Nucleus accumbens (tissue), 56 donors: ENCODE measurements at places on chromosomes 6 and 20.
A peak's percentile ranks its signal among the peaks of the same experiment; 100 is the strongest.

GRCh38 chr6:143112084-143112768, 51.5 kb downstream of the AIG1 start:
- no peak for DNase-seq

DNA sequence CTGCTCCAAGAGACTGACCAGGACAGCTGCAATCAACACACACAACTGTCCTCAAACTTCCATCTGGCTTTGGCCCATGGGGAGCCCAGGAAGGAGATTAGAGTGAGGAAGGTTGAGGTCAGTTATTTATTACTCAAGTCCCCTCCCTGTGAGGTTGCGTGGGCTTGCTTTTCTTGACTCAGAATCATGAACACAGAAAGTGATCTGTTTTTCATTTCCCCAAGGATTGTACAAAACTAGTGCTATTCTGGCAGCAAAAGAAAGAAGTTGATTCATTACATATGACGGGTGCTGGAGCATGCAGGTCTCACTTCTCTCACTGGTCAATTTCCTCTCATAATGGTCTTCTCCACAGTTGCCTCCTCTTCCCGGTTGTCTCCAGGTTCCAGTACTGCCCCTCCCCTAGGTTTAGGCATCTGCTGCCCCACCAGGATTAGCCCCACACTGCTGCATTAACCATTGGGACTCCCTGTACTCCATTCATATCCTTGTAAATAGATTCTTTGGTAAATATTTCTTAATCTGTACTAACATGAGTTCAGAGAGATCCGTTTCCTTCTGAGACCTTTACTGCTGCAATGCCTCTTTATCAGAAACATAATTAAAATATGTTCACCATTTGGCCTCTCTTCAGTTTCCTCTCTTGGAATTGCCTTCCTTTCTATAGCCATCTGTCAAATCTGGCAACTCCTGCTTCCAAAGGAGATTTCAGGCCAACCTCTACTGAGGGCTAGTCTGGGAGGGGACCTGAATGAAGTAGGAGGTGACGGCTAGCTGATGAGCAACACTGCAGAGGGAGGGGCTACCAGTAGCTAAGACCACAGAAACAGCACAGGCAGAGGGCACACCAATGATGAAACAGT, 888.8 kb downstream of the QKI start:
- no peak for DNase-seq

DNA sequence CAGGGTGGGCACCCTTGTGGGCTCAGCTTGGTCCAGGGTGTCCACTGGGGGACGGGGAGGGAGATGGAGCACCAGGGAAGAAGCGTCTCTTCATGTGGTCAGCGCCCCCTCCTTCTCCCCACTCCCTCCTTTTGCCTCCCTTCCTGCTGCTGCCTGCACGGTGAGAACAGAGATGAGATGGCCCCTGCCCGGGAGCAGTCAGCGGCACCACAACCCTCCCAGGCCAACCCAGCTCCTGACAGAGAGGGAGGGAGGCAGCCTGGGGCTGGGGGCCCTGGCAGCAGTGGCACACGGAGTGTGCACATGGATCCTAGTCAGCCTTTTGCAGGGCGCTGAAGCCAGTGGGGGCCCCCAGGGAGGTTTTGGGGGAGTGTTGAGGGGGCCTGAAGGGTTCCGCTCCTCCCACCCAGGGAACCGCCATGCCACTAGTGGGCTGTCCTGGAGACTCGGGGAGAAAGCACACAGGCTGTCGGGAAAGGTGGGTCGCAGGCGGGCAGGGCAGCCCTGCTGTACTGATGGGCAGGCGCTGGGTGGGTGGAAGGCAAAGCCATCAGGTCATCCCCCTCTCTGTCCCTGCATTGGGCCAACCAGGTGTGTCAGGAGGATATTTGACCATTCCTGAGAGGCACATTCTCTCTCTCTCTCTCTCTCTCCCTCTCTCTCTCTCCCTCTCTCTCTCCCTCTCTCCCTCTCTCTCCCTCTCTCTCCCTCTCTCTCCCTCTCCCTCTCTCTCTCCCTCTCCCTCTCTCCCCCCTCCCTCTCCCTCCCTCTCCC, 94.3 kb upstream of the BHLHE23 start:
- DNase-seq = no peak

DNA sequence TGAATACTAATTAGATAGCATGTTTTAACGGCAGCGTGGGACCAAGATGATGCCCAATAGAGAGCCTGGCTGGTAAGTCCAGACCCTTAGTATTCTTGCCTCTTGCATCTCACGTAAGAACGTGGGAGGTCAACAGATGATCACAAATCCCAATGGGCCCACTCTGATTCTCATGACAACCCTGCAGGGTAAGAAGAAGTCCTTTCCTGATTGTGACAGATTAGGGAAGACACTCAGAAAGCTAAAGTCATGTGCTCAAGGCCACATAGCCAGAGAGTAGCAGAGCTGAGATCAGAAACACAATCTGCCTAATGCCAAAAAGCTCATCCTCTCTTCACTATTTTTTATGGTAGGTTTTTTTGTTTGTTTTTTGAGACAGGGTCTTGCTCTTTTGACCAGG, 103.8 kb downstream of the RALGAPA2 start:
- DNase-seq = no peak

- DNase-seq = no peak
Observed at GRCh38 chr6:169251371-169251802, 2.3 kb downstream of the THBS2 start.

- DNase-seq = no peak
Observed at GRCh38 chr6:43339168-43339567, 30.3 kb downstream of the ZNF318 start.

- DNase-seq = no peak
Observed at GRCh38 chr6:53049415-53049814, 15.8 kb upstream of the FBXO9 start.

- DNase-seq = no peak
Observed at GRCh38 chr6:132969196-132969595, 154.8 kb downstream of the RPS12 start.

DNA sequence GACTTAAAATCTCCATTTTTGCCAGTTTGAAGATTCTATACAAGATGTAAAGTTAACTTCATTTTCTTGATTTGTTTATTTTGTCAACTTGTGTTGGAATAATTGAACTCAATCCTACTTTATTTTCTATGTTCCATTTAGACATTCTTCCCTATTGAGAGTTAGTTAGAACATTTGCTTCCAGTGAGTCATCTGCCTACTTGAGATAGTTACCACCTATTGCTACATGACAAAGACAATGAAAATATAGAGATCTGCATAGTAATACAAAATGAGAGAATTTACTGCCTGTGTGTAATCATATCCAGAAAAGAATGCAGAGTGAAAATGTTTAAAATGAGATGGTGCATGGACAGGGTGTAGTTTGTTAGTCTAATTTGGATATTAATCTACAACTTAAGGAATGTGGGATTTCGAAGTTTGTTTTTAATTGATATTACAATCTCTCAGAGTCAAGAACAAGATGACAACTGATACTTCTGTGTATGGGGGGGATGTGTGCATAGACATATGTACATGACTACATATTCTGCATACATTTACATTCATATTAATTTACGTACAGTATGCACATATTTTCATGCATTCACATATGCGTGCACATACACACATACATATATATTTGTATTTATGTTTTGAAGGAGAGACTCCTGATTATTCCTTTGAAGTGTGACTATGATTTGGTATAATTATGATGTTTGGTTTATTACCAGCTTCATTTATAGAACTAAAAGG, 420.1 kb downstream of the NKAIN2 start:
- DNase-seq = no peak

DNA sequence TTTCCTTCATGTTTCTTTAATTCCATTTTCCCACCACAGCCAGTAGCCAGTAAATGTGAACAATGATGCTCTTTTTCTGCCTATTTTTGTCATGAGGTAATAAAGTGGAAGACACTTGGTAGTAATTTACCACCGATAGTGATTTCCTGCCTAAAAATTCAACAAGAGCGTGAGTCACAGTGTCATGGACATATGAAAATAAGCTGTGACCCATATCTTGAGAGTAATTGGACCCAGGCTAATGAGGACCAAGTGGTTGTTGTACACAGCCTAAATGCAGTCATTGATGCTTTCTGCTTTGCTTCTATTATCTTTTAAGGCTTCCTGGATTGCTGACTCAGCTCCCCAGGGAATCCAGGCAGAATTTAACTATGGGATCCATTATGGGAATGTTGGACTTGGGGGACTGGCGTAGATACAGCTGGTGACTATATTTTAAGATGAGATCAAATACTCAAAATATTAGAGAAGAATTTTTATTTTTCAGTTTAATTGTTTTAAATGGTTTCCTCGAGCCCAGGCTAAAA, 265.9 kb upstream of the FERMT1 start:
- DNase-seq = no peak

DNA sequence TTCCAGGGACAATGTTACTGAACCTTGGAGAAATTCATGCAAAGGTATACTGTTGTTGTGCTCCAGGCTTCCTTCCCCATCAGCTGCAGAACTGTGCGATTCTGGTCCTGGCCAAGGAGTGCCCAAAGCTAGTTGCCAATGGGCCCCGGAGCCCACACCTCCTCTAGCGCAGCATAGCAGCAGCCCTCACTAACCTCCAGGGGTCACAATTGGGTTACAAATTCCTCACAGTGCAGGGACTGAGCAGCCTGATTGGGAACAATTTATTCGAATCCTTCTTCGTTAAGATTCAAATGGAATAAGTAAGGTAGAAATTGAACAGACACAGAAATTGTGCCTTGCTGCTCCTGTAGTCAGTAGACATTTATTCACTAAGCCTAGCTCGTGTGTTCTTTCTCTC, 284.9 kb downstream of the PRKN start:
- DNase-seq = peak; percentile 55

DNA sequence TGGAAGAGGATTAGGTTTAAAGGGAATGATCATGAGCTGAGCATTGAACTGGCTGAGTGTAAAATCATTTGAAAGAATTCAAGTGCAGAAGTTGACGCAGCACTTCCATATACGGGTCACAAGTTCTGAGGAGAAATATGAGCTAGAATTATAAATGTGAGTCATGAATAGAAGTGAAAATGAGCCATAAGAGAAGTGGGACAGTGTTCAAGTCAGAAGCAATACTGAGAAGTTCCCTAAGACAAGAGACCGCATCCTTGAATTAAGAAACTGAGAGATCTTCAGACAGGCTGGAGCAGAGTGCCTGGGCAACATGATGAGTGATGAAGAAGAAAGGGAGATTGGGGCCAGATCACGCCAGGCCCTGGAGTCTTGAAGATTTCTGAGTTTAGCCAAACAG, 209.7 kb downstream of the TBX18 start:
- no peak for DNase-seq

GRCh38 chr6:17099401-17100059, 2.3 kb upstream of the STMND1 start:
- no peak for DNase-seq

- DNase-seq = no peak
Observed at GRCh38 chr6:52407467-52407866, 12.7 kb upstream of the EFHC1 start.

GRCh38 chr20:2617099-2617714, 35.2 kb upstream of the NOP56 start:
- DNase-seq = no peak

- no peak for DNase-seq
Observed at GRCh38 chr6:107936162-107936909, 21.7 kb downstream of the SEC63 start.

DNA sequence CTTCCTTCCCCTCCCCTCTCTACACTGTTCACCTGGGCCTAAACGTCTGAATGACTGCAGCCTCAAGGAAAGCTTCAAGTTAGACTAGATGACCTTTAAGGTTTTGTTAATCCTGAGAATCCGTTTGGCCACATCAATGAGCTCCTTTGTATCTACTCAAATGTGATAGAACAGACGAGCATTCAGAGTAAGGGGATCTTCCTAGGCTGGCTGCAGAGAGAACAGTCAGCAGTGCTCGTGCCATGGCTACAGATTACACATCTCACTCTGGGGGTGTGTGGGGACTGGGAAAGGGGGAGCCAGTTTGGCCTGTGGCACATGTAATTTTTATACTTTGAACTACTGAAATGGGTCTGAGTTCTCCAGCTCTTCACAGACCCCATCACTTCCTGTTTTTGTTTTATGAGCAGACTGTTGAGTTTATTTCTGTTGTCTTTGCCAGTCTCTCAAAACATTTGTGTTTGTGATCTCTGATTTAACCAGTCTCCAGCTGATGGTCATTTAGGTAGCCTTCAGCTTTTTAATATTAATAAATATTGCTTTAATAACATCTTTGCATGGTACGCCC, 50.9 kb downstream of the KCNS1 start:
- peak; percentile 59 for DNase-seq
